ENCODE measurements at places on chromosomes 5 and 9.

- no peak for DNase-seq
Observed at GRCh38 chr9:116334546-116335150, 181.1 kb downstream of the PAPPA start.

- no peak for DNase-seq
Observed at GRCh38 chr9:100573655-100574260, 4.1 kb upstream of the CAVIN4 start.

- DNase-seq = no peak
Observed at GRCh38 chr9:126604059-126605055, 9.4 kb upstream of the LMX1B start.

GRCh38 chr9:76895186-76895585, 10.7 kb downstream of the PRUNE2 start:
- no peak for DNase-seq

DNA sequence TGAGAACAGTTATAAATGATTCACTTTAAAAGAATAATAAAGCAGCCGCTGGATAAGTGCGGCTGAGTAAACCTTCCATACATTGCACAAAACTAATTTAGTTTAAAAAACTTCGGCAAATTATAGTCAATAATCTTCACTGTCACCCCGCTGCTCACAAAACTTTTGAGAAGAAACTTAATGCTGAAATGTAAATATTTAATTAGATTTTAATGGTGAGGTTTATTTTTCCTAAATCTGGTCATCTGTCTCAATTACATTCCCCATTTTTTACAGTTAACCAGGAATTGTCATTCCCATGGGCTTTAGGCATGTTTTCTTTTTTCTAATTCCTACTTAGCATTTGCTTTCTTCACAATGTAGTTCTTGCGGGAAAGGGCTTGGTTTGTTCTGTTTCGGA, 169.8 kb downstream of the CAAP1 start:
- no peak for DNase-seq

- no peak for DNase-seq
Observed at GRCh38 chr9:34025811-34026210, 22.9 kb downstream of the UBAP2 start.

GRCh38 chr9:78397454-78397853, 100.5 kb downstream of the PSAT1 start:
- no peak for DNase-seq

DNA sequence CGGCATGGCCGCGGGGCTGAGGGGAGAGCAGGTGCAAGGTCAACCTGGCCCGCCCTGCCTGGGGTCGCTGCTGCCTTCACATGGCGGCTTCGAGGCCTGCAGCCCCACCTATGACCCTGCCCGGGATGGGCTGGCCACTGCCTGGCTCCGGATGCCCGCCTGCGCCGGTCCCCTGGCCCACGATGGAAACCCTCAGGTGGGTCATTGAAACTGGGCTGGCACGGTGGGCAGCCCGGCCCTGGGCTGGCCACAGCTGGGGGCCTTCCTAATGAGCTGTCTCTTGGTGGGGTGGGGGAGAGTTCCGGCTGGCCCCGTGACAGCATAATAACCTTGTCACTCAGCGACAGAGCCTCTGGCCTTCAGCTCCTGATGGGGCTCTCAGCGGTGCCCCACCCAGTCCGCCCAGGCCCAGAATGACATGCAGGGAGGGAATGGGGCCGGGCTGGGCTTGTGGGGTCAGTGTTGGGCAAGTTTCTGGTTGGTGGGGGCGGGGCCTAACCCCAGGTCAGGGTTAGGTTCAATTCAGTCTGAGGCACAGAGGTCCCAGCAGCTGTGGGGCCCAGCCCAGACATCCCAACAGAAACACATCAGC, at the start of gene CCDC187:
CCDC187 (minus strand) TSS at position 270 of the 592 bp plus-strand sequence; CDS start at position 6, 264 bp downstream.
- DNase-seq = no peak

- no peak for DNase-seq
Observed at GRCh38 chr9:92592537-92592936, 56.7 kb upstream of the ECM2 start.

GRCh38 chr9:97900738-97901565, 21.3 kb downstream of the TRMO start:
- DNase-seq = no peak

DNA sequence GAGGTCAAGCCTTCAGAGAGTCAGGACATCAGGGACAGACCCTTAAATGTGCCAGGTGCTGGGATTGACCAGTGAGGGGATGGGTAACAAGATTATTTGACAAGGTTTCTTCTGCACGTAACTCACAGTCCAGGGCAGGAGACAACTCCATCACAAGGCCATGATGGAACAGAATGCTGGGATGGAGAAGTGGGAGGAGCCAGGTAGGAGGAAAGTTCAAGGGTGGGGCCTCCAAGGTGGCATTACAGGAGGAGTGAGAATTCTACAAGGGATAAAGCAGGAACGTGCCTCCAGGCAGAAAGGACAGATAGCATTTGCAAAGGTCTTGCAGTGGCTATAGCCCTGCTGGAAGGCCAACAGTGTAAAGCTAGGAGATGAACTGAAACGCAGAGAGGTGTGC, 102.2 kb downstream of the FGF18 start:
- DNase-seq = no peak

DNA sequence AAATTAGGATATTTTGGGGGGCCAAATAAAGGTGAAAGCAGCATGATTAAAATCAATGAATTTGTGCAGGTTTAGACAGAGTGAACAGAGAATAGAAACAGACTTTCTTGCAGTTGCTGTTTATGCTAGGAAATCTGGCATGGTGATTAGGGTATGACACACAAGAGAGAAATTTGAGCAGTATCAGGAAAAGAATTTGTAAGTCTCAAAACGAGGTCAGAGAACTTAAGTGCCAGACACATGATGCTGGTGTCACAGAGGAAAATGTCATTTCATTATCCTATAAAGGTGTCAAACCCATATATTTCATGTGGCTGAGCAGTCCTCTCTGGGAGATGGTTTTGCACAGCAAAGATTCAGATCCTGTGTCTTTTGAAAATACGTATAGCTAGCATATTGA, 15.7 kb downstream of the LVRN start:
- no peak for DNase-seq

GRCh38 chr9:137745541-137745991, 126.8 kb downstream of the EHMT1 start:
- no peak for DNase-seq

GRCh38 chr9:71472400-71472799, 295.9 kb downstream of the CEMIP2 start:
- DNase-seq = no peak

DNA sequence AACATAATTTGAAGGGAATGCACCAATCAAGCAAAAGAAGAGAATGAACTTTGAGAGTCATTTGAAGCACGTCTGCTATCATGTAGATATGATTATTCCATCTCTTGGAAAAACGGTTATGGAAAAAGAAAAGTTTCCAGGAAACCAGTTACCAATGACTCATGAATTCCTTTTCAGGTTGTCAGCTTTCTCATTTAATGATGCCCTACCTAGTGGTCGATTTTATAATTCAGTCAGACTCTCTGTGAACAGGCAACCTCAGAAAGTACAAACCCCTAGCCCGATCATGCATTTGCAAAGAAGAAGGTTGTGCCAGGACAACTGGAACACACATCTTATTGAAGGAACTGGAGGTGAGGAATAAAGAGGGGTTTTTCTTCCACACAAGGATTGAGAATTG, 355.1 kb upstream of the GRIA1 start:
- no peak for DNase-seq

GRCh38 chr9:76296561-76297310, 97.5 kb downstream of the RFK start:
- DNase-seq = no peak

- DNase-seq = no peak
Observed at GRCh38 chr5:74140409-74140808, 500.1 kb downstream of the ENC1 start.

DNA sequence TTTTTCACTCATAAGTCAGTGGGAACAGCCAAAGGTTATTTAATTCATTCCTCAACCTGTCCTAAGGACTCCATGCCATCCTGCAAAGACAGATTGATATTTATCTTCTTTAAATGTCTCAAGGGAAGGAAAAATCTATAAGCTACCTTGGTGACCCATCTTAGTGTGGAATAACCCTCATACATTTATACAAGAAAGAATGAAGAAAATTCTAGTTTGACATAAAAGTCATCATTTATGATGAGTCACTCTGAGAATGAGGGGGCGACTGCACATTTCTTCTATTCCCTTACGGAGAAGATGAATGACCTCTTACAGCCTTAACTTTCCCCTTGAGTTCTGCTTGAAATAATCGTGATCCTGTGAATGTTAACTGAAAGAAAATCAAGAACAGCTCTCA, 26.8 kb upstream of the NUDT12 start:
- DNase-seq = no peak

DNA sequence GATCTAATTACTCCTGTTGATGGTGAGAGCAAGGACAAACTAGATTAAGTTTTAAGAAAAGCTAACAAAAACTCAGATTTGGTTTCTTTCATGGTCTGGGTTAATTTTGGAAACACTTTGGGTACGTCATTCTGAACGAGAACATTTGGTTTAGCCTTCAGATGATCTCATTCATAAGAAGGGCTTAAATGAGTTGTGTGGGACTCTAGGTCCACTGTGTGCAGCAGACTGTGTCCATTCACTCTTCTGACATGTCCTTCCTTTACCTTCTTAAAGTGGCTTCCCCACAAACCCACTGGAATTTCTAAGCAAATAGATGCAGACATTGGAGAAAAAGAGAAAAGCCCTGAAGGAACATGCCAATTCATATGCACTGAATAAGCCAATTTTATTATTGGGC, 96.8 kb downstream of the FBXO4 start:
- DNase-seq = no peak

DNA sequence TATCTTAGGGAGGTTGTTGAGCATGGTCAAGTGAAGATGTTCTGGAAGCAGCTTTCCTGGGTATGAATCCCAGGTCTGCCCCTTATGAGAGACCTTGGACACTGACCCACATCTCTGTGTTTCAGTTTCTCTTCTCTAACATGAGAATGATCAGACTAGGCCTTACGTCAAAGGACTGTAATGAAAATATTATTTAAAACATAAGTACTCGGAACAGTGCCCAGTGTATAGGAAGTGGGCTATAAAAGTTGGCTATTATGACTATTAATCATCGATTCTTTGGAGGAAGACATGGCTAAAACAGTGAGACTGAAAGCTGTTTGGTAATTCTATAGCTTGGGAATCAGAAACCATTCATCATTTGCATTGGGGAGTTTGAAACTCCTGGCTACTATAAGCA, 65.3 kb upstream of the MYO10 start:
- DNase-seq = no peak

DNA sequence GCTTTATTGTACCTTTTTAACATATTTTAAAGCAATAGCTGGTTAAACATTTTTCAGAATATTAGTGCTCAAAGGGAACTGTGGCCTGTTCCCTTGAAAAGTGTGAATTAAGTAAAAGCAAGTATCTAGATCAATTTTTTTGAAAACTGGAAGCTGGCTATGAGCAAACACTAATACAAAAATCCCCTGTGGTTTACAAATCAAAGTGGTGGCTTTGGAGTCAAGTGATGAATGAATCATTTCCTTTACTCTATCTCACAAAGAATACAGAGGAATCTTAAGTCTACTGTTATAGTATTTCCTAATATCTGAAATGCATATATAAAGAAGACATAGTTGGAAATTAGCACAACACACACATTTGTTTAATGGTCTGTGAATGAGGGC, 212.4 kb upstream of the C9orf72 start:
- no peak for DNase-seq

DNA sequence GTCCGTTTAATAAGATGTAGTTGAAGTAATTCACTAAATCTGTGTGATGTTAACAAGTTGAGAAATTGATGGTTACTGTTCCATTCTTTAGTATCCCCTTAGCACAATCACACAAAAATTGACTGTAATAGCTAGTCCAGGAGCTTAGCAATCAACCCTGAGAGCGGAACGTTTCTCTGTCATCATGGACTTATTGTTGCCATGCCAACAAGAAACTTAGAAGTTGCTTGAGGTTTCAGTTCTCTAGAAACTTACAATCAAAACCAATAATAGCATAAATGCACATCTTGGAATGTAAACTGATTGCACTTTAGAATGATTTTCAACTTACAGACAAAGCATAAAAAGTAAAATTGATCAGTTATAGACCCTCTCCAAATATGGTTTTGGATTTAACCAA, 125.4 kb upstream of the ANKH start:
- DNase-seq = no peak

DNA sequence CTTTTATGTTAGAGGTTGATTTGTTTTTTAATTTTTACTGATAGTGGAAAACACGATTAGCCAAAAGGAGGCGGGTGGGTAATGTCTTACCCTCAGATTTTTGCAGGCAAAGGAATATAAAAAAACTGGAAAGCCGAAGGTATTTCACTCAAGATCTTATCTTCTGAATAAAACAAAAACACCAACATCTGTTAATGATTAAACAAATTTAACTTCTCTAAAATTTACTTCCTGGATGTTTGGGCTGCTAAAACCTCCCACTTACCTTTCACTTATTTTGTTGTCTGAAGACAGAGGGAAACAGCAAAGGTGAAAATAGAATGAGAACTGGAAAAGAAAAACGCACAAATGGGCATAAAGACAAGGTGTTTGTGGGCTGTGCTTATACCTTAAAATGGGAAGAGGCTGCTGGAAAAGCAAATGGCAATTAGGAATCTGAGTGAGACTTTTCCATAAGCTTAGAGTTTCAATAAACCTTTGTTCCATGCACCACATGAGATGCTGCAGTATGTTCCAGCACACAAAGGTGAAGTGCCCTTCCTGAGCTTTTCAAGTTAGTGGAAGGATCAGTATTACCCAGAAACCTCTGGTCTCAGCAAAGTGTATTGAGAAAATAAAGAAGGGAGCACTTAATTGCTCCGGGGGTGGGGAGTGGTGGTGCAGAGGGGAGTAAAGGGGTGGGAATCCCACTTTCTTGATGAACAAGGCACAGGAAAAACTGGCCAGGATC, 298.3 kb downstream of the BNC2 start:
- no peak for DNase-seq

- DNase-seq = no peak
Observed at GRCh38 chr9:106920701-106921283, 57.8 kb downstream of the ZNF462 start.

DNA sequence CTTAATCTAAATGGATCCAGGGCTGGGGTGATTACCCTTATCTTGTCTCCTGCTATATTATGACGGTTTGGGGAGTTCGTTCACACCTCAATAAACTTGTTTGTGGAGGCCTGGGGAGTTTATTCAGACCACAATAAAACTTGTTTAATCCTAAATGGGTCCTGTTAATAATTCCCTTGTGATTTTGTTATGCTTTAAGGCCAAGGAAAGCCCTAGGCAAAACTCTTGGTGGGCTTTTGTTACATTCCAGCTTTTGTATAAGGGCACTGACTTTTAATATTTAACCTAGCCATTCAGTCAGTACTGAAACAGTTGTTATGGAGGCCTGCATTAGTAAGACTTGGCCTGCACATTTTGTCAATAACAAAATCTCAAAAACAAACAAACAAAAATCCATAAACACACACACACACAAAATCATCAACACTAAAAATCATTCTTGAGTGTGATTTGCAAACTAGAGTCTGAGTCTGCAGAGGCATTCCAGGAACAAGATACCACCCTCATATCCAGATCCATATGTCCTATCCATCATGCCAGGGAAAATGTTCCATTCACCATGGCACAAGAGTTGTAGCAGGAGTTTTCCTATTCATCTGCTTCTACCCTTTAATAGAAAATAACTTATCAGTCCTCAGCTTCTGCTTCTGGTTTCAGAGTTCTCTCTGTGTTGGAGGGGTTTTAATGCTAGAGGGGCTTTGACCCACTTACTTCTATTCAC, 421.7 kb downstream of the AGTPBP1 start:
- no peak for DNase-seq

- no peak for DNase-seq
Observed at GRCh38 chr9:130301483-130302286, 36.1 kb downstream of the HMCN2 start.

- DNase-seq = no peak
Observed at GRCh38 chr5:160649304-160649703, 202.7 kb downstream of the ATP10B start.

All from left renal cortex interstitium (tissue), 4 donors.